AG09319 (cell line): ENCODE measurements at places on chromosomes 11 and 22.

- DNase-seq: no peak
Measured at GRCh38 chr11:120363436-120363835, 27.2 kb downstream of the ARHGEF12 start.

GRCh38 chr11:47408598-47409439 is 429 bp downstream of the SLC39A13 start:
- peak; percentile 31 for DNase-seq

DNA sequence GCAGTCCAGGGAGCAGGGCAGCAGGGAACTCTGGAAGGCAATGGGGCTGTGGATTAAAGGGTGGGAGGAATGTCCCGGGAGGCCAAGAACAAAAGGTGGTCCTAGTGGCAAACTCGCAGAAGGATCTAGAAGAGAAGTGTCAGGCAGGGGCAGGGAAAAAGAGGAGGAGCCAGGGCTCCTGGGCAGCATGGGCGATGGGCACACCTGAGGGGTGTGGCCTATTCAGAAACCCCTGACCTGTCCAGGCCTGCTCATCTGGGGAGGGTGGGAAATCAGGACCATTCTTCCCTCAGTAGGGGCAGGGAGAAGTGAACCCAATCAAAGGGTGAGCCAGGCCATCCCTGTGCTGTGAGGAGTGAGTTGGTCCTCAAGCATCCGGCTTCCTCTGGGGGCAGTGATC is 108.6 kb downstream of the TRIM29 start:
- DNase-seq: no peak

GRCh38 chr11:32079553-32079952 is 11.3 kb upstream of the RCN1 start:
- DNase-seq: no peak

GRCh38 chr11:9619971-9620370 is 43.9 kb upstream of the SWAP70 start:
- no peak for DNase-seq

DNA sequence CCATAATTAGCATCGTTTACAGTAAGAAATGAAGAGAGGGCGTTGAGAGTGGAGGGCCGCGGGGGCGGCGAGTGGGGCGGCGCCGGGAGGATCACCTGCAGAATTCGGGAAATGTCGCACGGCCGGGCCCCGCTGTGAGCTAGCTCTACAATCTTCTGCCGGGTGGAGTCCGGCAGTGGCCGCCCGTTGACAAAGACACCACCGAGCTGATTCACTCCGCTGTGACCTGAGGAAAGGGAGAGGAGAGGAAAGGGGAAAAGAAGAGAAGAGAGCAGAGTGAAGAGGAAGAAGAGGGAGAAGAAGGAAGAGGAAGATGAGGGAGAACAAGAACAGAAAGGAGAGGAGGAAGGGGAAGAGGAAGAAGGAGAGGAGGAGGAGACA is 8.5 kb downstream of the PAX6 start:
- no peak for DNase-seq
